ENCODE measurements at places on chromosomes 5 and 9.

DNA sequence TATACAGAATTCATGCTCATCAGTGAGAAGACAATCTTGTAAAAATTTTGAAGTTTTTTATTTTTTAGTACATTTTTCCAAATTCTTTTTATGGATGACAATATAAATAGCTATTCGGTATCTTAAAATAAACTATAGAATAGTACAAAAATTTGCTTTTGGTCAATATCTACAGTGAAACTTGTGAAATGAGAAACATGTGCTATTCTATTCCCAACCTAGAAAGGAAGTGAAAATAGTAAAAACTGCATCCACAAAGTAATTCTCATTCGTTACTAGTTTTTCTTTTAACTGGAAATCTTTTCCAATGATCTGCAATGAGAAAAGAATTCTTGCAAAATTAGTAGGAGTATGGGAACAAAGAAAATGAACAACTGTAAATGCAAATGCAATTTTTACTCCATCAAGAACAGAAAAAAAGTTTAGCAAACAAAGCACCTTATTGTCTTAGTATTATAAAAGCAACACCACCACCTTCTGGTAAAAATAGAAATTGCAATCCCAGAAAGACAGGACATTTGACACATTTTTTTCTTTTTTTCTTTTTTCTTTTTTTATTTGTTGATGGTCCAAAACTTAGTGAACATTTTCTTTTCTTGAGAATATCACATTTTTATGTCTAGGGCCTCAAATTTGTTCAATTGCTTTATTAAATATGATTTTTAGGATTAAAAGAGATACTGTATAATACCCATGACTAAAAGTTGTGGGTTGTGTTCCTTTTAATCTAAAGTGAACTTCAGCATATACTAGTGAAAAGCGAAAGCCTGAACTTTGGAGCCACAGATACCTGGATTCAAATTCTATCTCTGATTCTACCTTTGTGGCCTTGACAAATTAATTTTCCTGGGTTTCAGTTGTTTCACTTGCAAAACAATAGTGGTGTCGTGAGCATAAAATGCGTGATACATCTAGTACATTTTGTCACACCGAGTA lies 72.3 kb downstream of the SLCO4C1 start:
- peak; percentile 32 for DNase-seq

GRCh38 chr5:78318337-78318736 lies 23.8 kb upstream of the AP3B1 start:
- no peak for DNase-seq

- DNase-seq: no peak
These were observed 12.9 kb upstream of the CDC42SE2 start for GRCh38 chr5:131250751-131251475.

GRCh38 chr5:62011089-62011664 lies 294.8 kb upstream of the KIF2A start:
- no peak for DNase-seq

- no peak for DNase-seq
These were observed 6.0 kb downstream of the F2RL2 start for GRCh38 chr5:76617229-76617628.

- no peak for DNase-seq
These were observed 10.0 kb downstream of the NTRK2 start for GRCh38 chr9:84679571-84679970.

GRCh38 chr5:59115345-59115744 lies 532.5 kb downstream of the RAB3C start:
- DNase-seq: no peak

DNA sequence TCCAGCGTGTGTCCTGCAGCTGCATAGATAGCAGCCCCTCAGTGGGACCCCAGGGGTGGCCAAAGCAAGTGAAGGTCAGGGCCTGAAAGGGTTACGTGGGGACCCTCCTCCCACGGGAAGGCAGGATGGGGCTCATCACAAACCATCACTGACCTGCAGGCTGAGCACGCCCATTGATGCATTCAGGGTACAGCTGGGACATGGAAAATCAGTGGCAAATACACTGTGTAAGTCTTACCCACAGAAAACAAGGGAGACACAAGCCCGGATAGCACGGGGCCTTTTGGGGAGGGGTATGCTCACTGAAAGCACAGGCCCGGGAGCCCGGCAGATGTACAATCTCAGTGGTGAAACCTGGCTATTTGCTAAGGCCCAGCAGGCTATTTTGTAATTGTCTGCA lies 49.1 kb downstream of the SEMA4D start:
- DNase-seq: no peak

DNA sequence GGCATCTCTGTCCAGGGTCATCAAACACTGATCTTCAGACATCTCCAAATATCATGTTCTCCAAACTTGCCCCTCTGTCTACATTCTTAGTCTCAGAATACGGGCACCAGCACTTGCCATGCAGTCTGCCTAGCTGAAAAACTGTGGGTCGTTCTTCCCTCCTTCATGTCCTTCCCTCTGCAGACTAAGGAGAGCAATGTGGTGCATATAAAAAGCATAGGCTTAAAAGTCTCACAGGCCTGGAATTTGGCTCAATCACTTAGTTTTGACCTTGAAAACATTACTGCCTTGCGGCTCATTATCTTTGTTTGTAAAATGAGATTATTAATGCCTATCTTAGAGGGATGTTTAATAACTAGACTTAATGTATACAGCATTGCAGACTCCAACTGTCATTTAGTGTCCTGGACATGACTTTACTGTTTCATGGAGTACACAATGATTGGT lies 362.8 kb downstream of the NPR3 start:
- DNase-seq: no peak

Measured in cardiac muscle cell (in vitro differentiated cells and primary cell).